ENCODE measurements at places on chromosomes 6 and 20.

GRCh38 chr6:135798751-135799515 is 52.6 kb upstream of the PDE7B start:
- DNase-seq = no peak

DNA sequence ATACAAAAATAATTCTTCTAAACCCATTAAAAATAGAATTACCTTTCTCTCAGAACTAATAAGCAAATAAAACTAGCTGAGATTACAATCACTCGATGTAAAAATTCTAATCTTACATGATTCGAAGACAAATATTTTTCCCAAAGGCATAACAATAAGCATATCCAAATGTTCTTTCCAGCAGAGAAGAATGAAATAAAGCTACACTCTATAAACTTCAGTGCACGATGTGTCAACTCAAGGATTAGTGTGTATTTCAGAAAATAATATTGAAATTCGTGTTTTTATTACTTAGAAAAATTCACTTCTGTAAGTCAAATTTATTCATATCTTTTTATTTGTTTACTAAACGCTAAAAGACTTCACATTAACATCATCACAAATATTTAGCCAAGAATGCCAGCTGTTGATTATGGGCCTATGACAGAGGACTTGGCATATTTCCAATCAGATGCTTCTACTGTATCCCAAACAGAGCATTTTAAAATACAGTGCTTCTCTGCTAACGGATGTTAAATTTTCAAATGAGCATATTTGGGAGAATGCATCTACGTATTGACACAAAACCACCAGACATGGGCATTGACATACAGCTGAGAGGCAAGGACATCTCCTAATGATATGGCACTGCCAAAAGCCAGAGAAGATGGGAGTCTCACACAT is 54.7 kb upstream of the PDE7B start:
- DNase-seq = no peak

DNA sequence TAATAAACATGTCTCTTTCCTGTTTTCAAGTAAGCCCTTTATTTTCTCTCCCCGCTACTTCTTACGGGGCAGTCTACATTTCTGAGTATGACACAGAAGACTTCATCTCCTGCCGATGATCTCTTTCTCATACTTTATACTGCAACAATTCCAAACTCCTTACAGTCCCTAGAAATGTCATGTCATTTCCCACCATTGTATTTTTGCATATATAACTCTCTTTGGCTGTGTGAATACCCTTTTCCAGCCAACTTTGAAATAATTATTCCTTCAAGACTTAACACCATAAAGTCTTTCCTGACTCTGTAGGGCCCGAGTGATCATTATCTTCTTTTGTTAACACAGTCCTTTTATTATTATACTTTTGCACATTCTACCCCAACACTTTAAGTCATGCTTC is 72.1 kb downstream of the SHPRH start:
- DNase-seq = no peak

DNA sequence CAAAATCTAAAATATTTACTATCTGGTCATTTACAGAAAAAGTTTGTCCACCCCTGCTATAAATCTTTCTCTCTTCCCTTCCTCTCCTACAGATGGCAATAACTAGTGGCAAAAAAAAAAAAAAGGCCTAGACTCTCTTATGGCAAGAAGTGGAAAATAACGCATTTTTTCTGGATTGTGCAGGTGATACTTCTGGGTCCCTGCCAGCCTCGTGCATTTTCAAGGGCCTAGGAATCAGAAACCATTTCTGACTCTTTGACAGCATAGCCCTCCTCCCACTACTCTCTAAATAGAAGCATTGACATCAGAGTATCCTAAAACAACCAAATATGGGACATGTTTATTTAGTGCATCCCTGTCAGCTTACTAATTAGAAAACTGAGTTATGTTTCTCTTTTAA is 251.0 kb downstream of the KHDC1L start:
- no peak for DNase-seq

DNA sequence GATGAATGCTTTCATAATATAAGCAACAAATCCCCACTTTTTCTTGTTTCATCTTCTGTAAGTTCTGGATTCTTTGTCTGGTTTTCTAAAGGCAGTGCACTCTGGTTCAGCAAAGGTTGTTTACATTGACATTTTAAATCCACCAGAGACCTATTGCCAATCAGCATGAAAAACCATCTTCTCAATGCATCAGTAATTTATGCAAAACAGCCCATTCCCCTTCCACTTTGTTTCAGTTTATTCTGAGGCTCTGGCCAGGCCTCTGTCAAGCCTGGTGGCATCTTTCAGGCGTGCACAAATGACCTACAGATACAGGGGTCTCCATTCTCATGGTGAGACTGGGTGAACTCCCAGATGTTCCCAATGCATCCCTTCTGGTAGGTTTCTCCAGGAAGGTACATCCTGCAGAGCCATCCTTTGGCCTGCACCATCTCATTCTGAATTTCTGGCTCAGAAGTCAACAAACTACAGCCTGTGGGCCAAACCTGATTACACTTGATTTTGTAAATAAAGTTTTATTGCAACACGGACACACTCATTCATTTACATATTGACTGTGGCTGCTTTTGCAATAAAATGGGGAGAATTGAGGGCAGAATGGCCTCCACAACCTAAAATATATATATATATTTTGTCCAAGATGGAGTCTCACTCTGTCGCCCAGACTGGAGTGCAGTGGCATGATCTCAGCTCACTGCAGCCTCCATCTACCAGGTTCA is 405.4 kb downstream of the PREX1 start:
- DNase-seq = no peak

DNA sequence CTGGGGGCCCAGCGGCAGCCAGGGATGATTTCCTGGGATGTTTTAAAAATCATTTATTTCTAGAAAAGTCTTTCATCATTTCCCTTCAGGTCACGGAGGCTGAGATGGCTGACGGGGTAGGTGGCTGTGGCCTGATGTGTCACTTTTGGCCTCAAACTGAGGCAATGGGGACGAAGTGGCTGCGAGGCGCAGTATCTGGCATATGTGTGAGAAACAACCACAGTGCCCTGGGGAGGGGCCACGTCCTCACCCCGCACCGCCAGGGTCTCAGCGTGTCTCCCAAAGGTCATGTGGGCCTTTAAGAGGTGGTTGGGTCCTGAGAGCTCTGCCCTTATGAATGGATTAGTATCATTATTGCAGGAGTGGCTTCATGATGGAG is 120.0 kb downstream of the CEBPB start:
- no peak for DNase-seq

DNA sequence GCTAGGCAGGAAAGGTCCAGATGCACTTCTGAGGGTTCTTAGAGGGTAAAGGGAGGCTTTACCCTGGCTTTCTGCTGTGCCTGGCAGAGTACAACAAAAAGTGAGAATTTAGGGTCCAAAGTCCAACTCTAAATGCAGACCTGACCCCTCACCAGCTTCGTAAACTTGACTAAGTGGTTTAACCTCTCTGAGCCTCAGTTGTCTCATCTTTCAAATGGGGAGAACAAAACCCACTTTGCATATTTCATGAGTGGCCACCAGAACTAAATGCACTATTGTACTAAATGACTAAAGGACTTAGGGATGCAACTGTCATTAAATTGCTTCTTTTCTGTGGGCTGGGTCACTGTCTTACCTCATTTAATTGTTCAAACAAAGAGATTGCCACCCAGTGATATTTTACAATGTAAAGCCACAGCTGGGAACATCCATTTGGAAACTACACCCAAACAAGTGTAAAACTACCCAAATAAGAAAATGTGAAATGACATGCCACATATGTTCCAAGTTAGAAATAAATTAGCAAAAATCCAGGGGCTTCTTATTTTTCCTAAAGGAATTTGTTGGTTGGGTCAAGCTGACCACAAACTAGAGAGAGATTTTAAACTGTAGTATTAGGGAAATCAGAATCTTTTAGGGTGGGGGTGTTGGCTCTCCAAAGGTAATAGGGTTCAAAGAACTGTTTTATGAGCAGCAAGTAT is 48.3 kb upstream of the RIN2 start:
- no peak for DNase-seq

DNA sequence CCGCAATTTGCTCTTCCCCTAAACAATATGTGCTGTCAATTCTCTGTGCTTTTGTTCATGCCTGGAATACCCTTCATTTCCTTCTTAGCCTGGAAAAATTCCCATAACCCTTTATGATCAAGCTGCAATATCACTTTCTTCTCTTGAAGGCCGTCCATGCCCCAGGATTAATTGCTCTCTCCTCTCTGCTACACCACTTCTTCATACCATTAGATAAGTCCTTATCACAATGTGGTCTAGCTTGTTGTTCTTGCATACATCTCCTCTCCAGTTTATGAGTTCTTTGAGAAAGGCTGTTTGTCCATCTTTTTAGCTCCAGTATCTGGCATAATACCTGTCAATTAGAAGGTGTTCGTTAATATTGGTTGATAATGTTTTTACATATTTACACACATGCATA is 111.2 kb upstream of the SAMD5 start:
- no peak for DNase-seq

DNA sequence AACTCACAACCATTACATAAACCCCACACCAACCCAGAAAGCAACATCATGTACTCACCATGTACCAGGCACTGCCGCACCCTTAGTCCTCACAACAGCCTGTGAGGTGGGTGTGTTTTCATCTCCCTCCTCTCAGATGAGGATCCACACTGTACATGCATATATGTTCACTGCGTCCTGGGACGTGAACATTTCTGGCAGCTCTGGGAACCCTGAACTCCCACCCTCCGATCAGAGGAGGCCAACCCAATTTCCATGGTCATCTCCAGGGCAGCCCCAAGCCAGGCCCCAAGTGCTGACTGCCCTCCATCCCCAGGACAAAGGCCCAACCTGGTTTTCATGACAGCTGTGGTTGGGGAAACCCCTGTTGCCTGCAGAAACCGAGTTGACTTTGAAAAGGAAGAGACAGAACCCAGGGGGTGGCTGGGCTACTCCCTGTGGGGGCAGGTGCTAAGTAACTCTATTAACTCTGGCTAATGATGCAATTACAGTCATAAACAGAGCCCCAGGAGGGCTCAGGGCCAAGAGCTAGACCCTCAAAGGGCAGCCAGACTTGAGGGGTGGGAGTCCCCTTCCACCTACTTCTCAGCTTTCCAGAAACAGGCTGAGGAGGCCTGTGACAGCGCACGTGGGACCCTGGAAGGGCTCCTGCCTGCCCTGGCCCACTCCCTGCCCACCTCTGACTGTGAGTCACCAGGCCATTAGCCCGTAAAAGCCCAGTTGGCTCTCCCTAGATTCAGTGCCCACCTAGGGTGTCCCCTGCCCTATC is 2.6 kb downstream of the TFEB start:
- DNase-seq = no peak

DNA sequence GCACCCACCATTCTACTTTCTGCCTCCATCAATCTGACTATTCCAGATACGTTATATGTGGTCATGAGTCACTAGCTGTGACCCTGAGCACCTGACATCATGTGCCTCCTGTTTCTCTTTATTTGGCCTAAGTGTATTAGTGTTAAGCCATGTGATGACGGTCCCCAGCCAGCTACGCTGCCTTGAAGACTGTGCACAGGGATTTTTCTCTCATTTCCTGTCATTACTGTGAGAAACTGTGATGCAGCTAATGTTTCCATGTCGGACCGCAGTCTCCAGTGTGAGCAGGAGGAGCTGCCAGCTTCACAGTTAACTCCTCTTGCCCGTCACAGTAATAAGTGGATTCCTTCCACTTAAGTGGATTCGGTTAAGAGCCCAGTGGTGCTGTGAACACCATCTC is 9.9 kb upstream of the SPATS1 start:
- DNase-seq = no peak

DNA sequence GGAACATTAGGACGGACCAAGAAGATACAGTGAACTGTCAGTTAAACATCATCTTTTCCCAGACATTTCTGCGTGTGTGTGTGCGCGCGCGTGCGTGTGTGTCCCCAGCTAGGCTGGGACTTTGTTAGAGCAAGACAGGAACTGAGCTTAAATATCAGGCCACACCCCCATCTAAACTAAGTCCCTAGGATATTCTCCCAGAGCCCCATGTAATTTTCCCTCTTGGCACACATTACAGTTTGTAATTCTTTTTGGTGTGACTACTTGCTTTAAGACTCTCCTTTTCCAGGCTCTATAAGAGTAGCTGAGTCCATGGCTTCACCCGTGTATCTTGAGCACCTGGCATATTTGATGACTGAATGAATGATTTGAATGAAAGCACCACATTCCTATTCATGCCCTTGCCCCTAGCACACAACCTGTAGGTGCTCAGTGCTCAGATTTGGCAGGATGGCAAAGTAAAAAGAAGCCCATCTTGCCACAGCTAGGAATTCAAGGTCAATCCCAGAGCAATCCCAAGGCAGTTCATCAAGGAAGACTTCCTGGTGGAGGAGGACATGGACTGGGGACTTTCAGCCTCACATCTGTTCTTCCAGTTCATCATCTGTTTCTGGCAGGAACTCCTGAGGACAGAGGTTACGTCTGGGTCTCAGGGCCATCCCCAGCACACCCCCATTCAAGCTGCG is 69.2 kb downstream of the MRPL14 start:
- DNase-seq = no peak

- DNase-seq = no peak
These were observed 172.8 kb downstream of the GJA1 start for GRCh38 chr6:121608270-121608669.

GRCh38 chr6:34553750-34554149 is 2.4 kb downstream of the SPDEF start:
- no peak for DNase-seq
